ENCODE measurements at places on chromosomes 2 and 18.
A peak's percentile ranks its signal among the peaks of the same experiment; 100 is the strongest.

- DNase-seq = no peak
These were observed 102.5 kb downstream of the ATL2 start for GRCh38 chr2:38274286-38275276.

DNA sequence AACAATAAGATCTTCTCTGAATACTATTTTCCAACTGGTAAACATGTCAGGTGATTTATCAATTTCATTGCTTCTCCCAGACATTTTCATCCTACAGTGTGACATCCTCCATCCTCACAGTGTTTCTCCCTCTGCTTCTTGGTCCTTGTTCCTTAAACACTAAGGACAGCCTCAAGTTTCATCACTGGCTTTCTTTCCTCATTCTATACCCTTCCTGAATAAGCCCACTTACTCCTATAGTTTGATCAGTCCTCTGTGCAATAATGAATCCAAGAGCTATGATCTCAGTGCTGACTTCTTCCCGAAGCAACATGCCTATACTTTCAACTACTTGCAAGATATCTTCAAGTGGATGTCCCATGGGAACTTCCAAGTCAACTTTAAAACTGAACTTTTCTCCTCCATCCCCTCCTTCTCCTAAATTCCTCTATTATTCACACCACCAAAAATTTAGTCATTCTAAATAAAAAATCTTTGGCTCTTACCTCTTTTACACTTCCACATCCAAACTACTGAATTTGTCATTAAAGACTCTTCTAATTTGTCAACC is 87.6 kb downstream of the FAM228A start:
- no peak for DNase-seq

GRCh38 chr18:13051950-13052349 is 60.8 kb downstream of the CEP192 start:
- peak; percentile 49 for DNase-seq

DNA sequence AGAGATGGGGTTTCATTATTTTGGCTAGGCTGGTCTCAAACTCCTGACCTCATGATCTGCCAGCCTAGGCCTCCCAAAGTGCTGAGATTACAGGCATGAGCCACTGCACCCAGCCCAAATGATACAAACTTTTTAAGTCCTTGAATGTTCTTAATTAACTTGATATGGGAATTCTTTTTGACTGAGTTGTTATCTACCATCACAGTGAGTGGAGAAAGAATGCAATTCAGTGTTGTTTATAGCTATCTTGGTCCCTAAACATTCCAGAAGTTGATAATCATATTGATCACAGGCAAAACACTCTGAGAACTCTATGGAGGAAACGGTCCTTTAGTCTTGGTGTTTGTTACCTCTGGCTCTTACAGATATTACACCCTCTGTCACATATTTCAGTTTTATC is 1072.5 kb downstream of the SUCLG1 start:
- DNase-seq = no peak

DNA sequence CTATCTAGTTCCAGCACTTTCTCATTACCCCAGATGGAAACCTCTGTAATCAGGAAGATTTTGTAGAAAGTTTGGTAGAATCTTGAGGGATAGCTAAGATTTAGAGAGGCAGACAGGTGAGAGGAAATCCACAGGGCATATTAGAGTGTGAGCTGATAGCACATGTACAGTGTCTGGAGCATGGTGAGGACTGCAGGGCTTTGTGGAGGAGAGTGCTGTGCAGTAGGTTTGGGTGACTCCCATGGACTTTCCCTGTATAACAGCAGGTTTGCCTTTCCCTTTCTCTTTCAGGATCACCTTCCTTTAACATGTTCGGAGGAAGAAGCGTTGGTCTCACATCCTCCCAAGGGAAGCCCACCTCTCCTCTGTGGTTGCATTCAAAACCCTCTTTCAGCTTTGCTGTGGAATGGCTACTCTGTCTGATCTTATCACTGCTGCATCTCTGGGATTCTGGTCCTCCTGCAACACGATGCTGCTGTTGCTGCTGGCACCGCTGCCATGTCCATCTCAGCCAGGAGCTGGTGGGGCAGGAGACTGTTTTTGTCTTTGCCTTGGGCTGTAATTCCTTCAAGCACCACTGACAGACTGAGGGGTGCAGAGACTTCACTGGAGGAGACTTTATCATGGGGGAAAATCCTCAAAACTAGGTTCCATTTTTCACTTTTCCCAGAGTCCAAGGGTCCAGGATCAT is 7.8 kb upstream of the KIF5C start:
- DNase-seq = no peak
